Neural crest cell (in vitro differentiated cells): ENCODE measurements at places on chromosomes 2 and 18. TPM values are rescaled to one million over a fixed set of nuclear protein-coding genes. Genes with fewer than 3 reads are reported as not detected.

- DNase-seq, result no peak
Measured at GRCh38 chr2:95390881-95391321, 11.6 kb upstream of the FAHD2A start.

DNA sequence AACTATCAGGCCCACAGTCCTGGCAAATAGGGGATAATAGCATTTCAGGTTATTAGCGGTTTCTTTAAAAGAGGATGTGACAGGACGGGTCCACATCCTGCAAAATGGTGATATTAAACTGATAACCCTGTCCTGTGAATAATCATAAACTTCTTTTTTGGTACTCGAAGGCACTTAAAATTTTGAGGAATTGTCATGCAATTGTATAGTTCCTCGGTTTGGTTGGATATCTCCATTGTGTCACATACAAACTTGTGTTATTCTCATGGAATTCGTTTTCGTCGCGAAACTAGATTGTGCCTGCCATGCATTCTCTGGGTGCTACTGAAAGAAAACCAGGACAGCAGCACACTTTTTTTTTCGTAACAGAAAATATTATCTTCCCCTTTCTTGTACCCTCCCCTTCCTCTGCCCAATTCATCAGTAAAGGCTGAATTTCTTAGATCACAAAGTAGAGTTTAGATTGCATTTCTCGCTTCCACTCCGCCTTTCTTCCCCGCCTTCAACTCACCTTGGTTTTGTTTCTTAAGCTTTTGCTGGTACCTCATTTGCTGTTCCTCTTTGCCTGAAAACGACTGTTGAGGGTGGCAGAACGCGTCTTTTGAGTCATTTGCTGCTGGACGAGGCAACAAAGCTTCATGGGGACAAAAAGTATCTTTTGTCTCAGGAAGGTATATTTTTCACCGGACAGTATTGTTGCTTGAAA lies 1.3 kb downstream of the CERS6 start:
- DNase-seq, result no peak

DNA sequence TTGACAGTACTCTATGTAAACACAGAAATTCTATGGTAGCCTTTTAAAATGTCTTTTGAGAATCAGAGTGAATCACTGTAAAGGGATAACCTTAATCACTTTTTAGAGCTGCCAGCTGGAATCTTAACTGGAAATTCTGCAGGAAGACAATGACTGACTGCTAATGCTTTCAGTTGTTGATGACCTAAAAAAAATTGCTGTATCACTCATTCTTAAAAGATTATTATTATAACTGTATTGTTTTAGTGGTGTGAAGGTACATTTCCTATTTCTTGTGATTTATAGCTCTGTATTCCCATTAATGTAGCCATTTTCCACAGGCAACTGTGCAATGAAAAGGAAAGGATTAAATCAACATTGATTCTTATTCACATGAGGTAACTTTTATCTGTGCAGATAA lies 260.5 kb downstream of the CALCRL start:
- DNase-seq, result no peak

DNA sequence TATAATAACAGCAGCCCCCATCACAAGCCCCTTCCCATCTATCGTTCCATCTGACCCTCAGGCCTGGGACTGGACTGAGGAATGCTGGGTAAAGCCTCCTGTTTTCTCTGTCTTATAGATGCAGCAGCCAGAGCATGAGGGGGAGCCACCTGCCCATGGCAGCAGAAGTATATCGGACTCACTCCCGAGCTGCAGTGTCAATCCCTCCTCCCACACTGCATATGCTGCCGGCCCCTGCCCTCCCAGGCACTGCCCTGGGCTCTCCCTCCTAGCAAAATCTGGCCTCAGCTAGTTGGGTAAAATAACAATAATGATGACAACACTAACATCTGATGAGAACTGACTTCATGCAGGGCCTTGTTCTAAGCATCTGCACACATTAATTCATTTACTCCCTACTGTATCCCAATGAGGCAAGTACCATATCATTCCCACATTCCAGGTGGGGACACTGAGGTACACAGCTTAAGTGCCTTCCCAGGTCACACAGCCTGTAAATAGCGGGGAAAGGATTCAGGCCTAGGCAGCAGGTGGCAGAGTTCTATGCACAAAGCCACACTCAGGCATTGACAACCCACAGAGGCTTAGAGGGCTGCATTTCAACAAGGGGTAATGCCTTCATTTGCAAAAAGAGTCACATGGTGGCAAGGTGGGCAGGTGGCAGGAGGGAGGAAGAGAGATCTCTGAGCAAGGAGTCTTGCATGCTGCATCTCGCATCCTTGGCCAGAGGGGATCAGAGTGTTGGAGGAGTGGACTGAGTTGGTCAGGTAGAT lies 190.0 kb downstream of the ZBTB7C start:
- DNase-seq, result no peak

- DNase-seq, result no peak
Measured at GRCh38 chr2:189222468-189223105, 43.0 kb upstream of the COL5A2 start.

LOXHD1 gene
- not detected in 2 replicates for total RNA-seq

- no peak for DNase-seq
Measured at GRCh38 chr2:211033765-211034164, 477.4 kb downstream of the CPS1 start.

DNA sequence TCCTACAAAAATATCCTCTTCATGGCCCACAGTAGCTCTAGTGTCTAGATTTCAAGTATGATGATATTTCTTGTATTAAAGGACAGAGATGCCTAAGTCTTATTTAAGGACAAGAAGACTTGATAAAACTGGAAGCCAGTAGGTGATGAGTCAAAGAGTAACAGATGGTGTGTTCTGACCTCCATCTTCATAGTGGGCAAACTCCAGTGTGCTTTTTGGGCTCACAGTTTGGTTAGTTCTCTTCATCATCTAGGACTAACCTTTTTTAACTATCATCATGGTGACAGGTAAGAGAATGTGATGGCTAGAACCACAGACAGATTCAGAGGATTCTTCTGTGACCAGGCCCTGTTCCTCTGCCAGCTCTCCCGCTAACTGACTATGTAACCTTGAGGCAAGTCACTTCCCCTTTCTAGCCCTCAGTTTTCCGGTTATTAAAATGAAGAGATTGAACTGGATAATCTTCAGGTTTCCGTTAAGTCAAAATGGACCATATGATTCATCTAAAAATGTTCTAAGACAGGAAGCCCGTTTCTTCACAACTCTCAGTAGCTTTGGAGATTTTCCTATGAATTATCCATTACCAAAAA lies 140.3 kb upstream of the RASGRP3 start:
- DNase-seq, result no peak
